ENCODE measurements at places on chromosomes 4 and X. TPM values are rescaled to one million over a fixed set of nuclear protein-coding genes. Genes with fewer than 3 reads are reported as not detected.

C1QTNF7 gene
- not detected for total RNA-seq

ALAS2 gene
- total RNA-seq, result 4.3 TPM

SLC10A6 gene
- total RNA-seq, result not detected

MAGED2 gene
- total RNA-seq, result 778 TPM

TEX13D gene
- total RNA-seq, result not detected

EDA2R gene
- 4.2 TPM for total RNA-seq

SPARCL1 gene
- total RNA-seq, result 0.11 TPM

AWAT2 gene
- not detected for total RNA-seq

YY2 gene
- 0.63 TPM for total RNA-seq

HERC6 gene
- 11.5 TPM for total RNA-seq

NEIL3 gene
- 7.4 TPM for total RNA-seq

DTHD1 gene
- total RNA-seq, result not detected

STARD8 gene
- total RNA-seq, result 1.9 TPM

NLRP2B gene
- total RNA-seq, result not detected

PCDH7 gene
- 206 TPM for total RNA-seq

PAGE4 gene
- total RNA-seq, result not detected

EFHC2 gene
- total RNA-seq, result 6.5 TPM

ZNF141 gene
- total RNA-seq, result 19.6 TPM

MAGEB17 gene
- 0.11 TPM for total RNA-seq

OGT gene
- 63.9 TPM for total RNA-seq

UCHL1 gene
- 36.3 TPM for total RNA-seq

XAGE1A gene
- total RNA-seq, result not detected

RXFP1 gene
- not detected for total RNA-seq

RHOXF1 gene
- total RNA-seq, result 0.42 TPM

Measured in cardiac muscle cell (in vitro differentiated cells and primary cell).